ENCODE measurements at places on chromosomes 5 and 9.
A peak's percentile ranks its signal among the peaks of the same experiment; 100 is the strongest.

- no peak for DNase-seq
Observed at GRCh38 chr5:65084795-65085515, 316.2 kb downstream of the CWC27 start.

GRCh38 chr9:108444400-108445358, 411.1 kb downstream of the ACTL7B start:
- DNase-seq, result no peak

- no peak for DNase-seq
Observed at GRCh38 chr5:68342693-68343092, 127.1 kb downstream of the PIK3R1 start.

GRCh38 chr5:115767424-115767823, 49.0 kb downstream of the CDO1 start:
- no peak for DNase-seq

- DNase-seq, result no peak
Observed at GRCh38 chr5:58675341-58675740, 92.5 kb downstream of the RAB3C start.

- no peak for DNase-seq
Observed at GRCh38 chr5:59615272-59615671, 278.3 kb downstream of the PDE4D start.

DNA sequence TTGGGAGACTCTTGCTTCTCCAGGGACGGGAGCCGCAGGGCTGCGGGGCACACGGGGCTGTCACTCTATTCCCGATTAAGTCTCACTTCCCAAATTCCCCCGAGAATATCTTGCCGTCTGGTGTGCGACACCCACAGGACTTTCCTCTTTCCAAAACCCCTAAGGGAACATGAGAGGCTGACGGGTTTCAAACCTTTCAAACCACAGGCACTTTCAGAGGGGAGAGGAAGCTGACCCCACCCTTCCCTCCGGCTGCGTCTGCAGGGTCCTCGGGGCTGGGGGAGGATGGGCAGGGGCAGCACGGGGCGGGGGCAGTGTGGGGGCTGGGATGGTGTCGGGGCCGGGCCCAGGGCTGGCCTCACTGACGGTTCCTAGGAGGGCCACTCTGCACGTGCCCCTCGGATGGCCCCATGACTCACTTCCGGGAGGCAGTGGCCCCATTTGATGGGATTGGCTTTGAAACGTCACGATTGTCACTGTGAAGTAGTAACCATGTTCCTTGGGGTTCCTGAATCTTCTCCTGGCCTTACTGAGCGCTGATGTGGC, 38.2 kb downstream of the SLC9A3 start:
- no peak for DNase-seq

GRCh38 chr9:92613268-92614122, 56.4 kb downstream of the IPPK start:
- DNase-seq, result no peak

DNA sequence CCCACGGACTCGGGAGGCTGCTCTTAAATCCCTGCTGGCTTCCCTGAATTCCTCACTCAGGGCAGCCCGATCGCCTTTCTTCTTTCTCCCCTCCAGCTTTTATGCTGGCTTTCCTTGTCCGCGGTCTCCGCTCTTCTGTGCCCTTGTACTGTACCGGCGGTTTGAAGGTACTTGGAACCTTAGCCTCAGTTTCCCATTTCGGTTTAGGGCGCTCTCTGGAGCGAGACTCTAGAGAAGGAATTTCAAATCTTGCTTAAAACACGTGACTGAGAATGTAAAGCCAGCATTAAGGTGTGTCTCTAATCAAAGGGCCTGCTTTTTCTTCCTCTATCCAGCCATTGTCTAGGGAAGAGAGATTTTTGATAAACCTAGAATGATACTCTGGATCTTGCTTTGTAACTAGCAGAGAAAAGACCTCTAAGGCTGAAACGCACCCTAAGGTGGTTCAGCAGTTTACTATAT, 650 bp downstream of the GPR107 start:
- no peak for DNase-seq

- DNase-seq, result no peak
Observed at GRCh38 chr5:154461531-154461930, 15.7 kb downstream of the SAP30L start.

- DNase-seq, result no peak
Observed at GRCh38 chr5:136192015-136192525, 892 bp downstream of the SMIM32 start.

GRCh38 chr5:65172486-65173129, 309.1 kb downstream of the ADAMTS6 start:
- DNase-seq, result no peak

GRCh38 chr5:42919600-42919999, 107.9 kb upstream of the SELENOP start:
- DNase-seq, result no peak

- DNase-seq, result peak; percentile 48
Observed at GRCh38 chr5:33997331-33997983, 10.4 kb downstream of the AMACR start.

GRCh38 chr5:149371296-149371962, 7.7 kb downstream of the IL17B start:
- peak; percentile 43 for DNase-seq

DNA sequence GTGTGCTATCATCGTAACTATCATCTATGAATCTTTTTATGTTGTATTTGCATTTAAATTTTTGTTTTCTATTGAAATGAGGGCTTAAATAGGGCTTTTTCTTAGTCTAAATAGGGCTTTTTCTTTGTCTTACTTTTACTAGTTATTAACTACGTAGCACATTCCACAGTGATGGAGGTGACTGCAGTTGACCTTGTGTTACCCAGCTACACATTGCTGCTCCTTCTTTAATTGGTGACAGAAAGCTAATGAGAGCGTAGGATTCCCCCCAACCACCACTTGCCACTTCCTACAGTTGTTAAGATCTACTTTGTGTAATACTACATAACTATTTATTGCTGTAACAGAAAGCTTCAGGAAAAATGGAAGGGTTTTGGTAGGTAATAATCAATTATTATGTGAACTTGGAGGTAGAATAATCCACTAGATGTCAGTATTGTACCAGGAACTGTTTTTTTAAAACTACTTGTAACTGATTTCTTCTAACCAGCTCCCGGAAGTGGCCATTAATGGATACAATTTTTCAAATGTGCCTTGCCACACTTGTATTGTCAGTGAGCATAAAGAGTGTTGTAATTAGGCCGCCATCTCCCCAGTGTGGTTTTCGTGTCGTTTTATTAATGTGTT, 18.0 kb downstream of the MTRR start:
- no peak for DNase-seq

- DNase-seq, result no peak
Observed at GRCh38 chr9:123773783-123774182, 156.1 kb downstream of the DENND1A start.

GRCh38 chr5:115169487-115170133, at the start of gene TRIM36:
TRIM36 (minus strand) TSS chr5:115169908; CDS start chr5:115169634, 274 bp downstream.
- peak; percentile 53 for DNase-seq

- no peak for DNase-seq
Observed at GRCh38 chr5:57839025-57839424, 356.4 kb upstream of the ACTBL2 start.

GRCh38 chr5:116824751-116825438, 250.3 kb upstream of the SEMA6A start:
- no peak for DNase-seq

GRCh38 chr9:85741095-85741874, 469 bp downstream of the AGTPBP1 start:
- no peak for DNase-seq

- peak; percentile 84 for DNase-seq
Observed at GRCh38 chr9:99221621-99222415, at the start of the genes ALG2 and SEC61B. ALG2 (minus strand) TSS chr9:99221942; CDS start chr9:99221894, 48 bp downstream. SEC61B (plus strand) TSS chr9:99222282; CDS start chr9:99222364, 82 bp downstream.

DNA sequence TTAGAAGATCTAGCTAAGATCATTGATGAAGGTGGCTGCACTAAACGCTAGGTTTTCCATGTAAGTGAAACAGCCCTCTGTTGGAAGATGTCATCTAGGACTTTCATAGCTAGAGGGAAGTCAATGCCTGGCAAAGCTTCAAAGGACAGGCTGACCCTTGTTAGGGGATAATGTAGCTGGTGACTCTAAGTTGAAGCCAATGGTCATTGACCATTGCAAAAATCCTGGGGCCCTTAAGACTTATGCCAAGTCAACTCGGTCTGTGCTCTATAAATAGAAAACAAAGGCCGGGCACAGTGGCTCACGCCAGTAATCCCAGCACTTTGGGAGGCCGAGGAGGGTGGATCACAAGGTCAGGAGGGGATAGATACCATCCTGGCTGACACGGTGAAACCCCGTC, 26.6 kb upstream of the FIBCD1 start:
- no peak for DNase-seq

- DNase-seq, result no peak
Observed at GRCh38 chr9:38318759-38319495, 73.6 kb upstream of the ALDH1B1 start.

- DNase-seq, result no peak
Observed at GRCh38 chr5:7894860-7895259, 25.9 kb downstream of the MTRR start.

Data from Panc1 (cell line).